Inflammatory macrophage (primary cell): ENCODE measurements at places on chromosomes 16 and 17.

GRCh38 chr16:76035689-76036088 lies 241.5 kb upstream of the CNTNAP4 start:
- no peak for DNase-seq

- no peak for DNase-seq
Observed at GRCh38 chr16:17261197-17261858, 209.4 kb downstream of the XYLT1 start.

DNA sequence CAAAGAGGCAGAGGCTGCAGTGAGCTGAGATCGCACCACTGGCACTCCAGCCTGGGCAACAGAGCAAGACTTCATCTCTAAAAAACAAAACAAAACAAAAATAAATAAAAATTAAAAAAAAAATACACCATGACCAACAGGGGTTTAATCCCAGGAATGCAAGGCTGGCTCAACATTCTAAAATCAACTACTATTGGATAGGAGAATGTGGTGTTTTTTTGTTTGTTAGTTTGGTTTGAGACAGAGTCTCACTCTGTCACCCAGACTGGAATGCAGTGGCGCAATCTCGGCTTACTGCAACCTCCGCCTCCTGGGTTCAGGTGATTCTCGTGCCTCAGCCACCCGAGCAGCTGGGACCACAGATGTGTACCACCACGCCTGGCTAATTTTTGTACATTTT lies 19.9 kb downstream of the GFOD2 start:
- DNase-seq: no peak

GRCh38 chr16:11383481-11384183 lies 38.4 kb downstream of the RMI2 start:
- DNase-seq: no peak

DNA sequence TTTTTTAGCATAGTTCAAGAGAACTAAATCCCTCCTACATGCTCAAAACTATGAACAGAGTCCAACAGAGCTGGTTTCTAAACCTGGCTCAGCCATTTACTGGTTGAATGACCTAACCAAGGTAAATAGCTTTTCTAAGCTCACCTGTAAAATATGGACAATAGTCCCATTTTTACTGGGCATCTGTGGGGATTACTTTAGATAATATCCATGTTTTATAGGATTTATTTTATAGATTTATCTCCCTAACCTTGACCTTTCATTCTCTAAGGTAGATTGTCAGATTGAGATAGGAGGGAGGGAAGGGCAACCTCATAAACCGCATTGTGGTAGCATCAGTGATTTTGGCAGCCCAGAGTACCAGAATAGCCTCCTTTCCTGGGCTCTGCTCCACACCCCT lies 178.5 kb upstream of the TOX3 start:
- DNase-seq: no peak

GRCh38 chr16:54317101-54317611 lies 30.6 kb upstream of the IRX3 start:
- DNase-seq: no peak

- peak; percentile 52 for DNase-seq
Observed at GRCh38 chr16:4399001-4399730, 17.2 kb downstream of the CORO7 start.

- DNase-seq: no peak
Observed at GRCh38 chr16:23384878-23385277, 68.1 kb downstream of the COG7 start.

DNA sequence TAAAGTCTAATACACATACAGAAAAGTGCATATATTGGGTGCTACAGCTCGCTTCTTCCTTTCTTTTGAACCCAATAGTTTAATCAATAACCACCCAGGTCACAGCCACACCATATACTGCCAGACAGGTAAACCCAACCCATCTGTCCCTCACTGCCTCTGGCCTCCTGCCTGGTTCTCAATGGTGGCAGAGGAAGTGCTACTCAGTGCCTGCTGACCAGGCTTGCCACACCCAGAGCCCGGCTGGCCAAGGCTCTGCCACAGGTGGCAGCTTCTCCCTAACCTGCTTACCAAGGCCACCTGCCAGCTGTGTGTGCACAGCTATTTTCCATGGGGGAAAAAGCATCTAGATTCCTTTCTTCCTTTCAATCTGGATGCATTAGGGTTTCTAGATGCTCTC lies 584 bp downstream of the PMP22 start:
- DNase-seq: no peak

DNA sequence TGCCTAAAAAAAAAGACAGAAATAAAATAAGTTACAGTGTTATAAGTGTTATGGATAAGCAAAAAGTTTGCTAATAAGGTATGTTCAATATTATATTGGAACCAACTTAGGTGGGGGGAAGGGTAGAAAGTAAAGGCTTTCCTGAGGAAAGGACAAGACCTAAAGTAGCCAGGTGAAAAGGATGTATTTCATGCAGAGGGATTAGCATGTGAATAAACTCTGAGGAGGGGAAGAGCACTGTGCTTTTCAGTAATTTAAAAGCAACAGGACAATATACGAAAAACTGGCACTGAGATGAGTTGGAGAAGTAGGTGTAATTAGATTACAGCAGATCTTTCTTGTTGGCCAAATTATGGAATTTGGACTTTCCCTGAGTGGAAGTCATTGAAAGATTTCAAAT lies 7.6 kb downstream of the TOP2A start:
- no peak for DNase-seq

GRCh38 chr16:69419956-69420355 lies 4.5 kb upstream of the CYB5B start:
- DNase-seq: no peak

- DNase-seq: no peak
Observed at GRCh38 chr16:13931845-13932244, 11.9 kb downstream of the ERCC4 start.

GRCh38 chr16:85491058-85491771 lies 121.9 kb upstream of the GSE1 start:
- DNase-seq: no peak

GRCh38 chr16:81492311-81492761 lies 47.7 kb downstream of the CMIP start:
- no peak for DNase-seq

DNA sequence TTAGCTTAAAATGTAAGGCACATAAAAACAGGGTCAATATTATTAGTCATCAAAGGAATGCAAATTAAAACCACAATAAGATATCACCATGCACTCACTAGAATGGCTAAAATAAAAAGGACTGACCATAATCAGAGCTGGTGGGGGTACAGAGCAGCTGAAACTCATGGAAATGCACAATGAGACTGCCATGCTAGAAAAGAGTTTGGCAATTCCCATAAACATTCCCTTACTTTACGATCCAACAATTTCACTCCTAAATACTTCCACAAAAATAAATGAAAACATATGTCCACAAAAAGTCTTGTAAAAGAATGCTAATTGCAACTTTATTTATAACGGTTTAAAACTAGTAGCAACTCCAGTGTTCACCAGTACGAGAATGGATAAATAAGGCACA lies 36.1 kb upstream of the ERCC4 start:
- DNase-seq: no peak
